ENCODE measurements at places on chromosomes 16 and 17.

DNA sequence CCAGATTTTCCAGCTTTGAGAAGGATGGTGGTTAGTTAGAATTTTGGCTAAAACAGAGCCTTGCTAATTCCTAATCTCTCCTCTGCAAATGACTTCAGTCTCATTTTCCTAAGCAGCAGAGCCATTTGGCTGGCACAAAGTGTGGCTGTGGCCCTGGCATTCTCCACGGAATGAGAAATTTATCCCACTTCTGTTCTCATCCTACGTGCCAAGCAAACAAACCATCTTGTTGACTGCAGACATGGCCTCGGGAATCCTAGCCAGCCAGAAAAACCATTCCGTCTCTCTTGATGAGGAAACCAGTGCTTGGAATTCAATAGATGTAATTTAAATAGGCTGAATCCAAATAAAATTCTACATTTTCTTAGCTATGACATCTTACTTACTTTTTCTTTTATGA is 34.1 kb upstream of the ELAC2 start:
- DNase-seq: no peak

- no peak for DNase-seq
Measured at GRCh38 chr16:84829168-84829965, 9.6 kb downstream of the CRISPLD2 start.

DNA sequence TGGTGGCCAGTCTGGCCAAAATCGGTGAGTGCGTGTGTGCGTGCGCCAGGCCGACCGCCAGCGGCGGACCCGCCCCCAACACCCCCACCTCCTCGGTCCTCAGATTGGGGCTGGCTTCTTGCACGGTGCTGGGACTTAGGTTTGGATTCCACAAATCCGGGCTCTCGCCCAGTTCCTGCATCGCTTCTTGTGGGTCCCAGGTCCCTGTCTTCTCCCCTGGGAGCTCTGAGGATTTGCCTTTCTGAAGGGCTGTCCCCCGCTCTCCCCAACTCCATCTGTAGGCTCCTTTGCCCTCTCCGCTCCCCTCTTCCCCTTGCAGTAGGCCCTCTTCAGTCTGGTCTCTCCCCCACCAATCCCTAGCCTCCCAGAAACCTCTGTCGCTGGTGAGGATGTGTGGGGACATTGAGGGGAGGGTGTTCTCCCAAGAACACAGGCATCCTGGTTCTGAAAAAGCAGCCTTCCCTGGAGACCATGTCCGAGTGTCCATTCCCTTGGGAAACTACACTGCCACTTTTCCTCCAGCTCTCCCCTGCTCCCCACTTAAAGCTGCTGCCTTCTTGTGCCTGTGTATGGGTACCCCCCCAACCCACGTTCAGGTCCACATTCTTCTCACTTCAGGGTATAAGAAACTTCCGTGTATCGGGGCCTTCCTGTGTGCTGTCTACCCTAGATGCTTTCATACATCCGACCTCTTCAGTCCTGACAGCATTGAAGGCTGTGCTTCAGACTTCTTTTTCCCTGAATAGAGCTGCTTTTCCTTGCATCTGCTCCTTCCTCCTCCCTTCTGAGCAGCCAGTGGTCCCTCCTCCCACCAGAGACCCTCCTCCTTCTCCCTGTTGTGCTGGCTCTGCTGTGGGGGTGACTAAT is 632 bp downstream of the SLC9A5 start:
- no peak for DNase-seq

DNA sequence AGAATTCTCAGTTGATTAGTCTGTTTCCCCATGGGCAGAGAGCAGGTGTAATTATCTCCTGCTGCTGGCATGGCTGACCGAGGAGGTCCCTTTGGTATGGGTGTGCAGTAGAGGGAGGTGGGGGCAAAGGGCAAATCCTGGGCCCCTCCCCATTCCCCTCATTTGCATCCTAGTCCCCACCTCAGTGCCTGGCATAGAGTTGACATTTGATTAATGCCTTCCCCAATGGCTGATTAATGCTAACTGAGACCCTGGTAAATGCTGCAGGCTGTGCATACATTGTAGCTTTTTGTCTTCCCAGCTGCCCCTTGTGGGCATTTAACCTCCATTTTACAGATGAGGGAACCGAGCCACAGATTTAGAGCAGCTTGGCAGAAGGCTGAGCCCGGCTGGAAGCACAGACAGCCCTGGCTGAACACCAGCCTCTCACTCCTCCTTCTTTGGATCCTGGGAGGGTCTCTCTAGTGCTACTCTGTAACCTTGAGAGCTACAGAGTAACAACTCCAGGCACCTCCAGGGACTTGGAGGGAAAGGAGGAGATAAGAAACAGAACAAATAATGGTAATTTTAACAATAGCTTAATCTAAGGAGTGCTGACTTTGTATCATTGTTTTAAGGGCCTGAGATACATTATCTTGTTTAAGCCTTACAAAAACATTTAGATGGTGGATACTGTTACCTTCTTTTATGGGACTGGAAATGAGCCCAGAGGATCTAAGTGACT is 5.1 kb downstream of the PLCG2 start:
- no peak for DNase-seq

GRCh38 chr17:78132084-78132676 is 1.6 kb downstream of the TMC8 start:
- no peak for DNase-seq

- no peak for DNase-seq
Measured at GRCh38 chr17:32958418-32958817, 30.5 kb downstream of the TMEM98 start.

GRCh38 chr17:64296246-64296645 is 33.2 kb upstream of the TEX2 start:
- DNase-seq: peak; percentile 62

DNA sequence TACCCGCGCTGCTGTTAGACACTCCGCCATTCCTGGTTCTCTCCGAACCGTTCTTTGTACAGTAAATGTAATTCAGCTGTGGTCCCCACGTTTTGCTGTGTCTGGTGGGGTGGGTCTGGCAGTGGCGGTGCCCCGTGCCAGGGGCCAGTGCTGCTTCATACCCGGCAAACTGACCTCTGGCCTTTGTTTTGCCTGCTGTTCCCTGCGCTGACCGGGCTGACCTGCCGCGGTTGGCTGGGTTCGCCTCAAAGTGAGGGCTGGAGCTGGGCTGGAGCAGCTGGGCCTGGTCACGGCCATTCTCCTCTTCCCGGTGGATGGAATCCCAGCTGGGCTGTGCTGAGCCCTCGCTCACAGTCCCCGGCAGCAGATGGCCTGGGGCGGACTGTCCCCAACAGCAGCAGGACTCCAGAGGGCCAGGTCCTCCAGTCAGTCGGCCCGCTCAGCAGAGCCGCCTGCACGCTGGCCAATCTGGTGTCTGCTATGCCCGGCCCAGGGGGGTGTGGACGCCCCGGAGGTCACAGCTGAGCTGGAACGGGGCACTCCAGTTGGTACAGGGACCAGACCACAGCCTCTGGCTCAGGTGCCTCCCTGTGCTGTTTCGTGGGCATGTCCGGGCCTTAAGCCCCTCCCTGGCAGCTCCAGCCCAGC is 1.5 kb upstream of the WFIKKN1 start:
- no peak for DNase-seq

DNA sequence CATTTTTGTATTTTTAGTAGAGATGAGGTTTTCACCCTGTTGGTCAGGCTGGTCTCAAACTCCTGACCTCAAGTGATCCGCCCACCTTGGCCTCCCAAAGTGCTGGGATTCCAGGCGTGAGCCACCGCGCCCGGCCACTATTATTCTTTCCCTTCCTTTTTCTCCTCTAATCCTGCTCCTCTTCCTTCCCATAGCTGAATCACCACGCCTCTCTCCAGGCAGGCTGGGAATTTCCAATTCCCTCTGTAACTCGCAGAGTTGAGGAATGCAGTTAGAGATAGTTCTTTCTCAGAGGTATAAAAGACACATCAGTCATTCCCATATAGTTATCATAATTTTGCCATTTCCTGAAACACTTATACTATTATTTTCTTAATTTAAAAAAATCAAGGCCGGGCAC is 11.2 kb downstream of the METTL16 start:
- no peak for DNase-seq

- no peak for DNase-seq
Measured at GRCh38 chr17:30832438-30833124, 815 bp downstream of the ATAD5 start.

GRCh38 chr17:44827863-44828262 is 2.2 kb downstream of the GJC1 start:
- no peak for DNase-seq

GRCh38 chr16:29790949-29791844 is 646 bp downstream of the KIF22 start:
- DNase-seq: no peak

GRCh38 chr17:32223703-32224102 is 41.9 kb upstream of the RHBDL3 start:
- no peak for DNase-seq

DNA sequence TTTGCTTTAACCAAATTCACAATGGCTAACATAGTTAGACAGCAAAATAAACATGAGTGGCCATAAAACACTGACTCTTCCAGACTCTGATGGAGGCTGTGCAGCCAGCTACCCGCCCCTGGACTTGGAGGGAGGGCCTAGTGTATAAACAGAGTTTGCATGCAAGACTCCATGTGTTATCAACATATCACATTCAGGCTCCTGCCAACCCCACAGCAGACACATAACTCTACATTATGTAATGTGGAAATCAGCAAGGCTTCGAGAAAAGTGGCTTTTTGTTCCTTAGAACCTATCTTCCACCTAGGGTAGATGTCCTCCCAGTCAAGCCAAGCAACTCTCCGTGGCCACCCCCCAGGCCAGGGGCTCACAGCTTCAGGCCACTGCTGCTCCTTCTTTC is 19.3 kb upstream of the SOX9 start:
- DNase-seq: no peak

GRCh38 chr16:22316411-22316811 is 19.2 kb downstream of the POLR3E start:
- no peak for DNase-seq

- no peak for DNase-seq
Measured at GRCh38 chr16:49839017-49839825, 16.7 kb downstream of the ZNF423 start.

DNA sequence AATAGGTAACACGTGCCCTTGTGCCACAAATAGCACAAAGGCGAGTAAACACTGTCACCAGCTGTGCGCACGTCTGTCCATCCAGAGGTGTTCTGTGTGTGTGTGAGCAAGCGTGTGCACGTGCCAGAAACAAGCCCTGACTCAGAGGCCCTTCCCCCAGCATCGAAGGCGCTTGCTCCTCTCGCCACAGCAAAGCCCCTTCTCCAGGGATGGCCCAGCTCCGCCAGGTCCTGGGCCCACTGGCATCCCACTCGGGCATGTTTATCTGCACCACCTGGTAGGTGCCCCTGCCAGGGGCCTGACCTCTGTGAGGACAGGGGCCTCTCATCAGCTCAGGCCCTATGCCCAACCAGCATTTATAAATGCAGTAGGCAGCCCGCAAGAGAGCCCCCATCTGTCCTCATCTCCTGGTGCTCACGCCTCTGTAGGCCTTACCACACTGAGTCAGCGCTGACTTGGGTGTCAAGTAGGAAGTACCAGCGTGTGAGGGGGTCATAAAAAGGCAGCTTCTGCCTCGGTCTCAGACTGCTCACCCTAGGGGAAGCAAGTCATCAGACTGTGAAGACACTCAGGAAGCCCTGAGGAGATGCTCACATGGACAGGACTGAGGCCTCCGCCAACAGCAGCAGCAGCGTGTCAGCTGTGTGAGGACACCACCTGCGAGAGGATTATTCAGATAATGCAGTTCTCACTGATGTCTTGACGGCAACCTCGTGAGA is 10.8 kb downstream of the TMEM235 start:
- no peak for DNase-seq

DNA sequence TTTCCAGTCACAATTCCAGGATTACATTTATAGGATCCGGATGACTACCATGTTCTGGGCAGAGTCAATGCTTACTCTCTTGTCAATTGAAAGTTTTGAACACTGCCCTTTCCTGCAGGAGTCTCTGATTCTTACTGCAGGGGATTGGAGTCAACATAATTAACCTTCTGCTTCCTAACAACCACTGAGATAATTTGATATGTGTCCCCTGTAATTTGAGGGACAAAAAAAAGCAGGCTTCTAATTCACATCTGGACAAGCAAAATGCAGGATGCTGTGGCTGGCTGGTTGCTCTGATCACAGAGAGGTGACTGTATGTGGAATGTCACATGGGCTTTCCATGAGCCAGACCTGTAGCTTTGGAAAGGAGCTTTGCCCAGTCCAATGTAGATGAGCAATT is 54.9 kb downstream of the PMP22 start:
- DNase-seq: no peak

- no peak for DNase-seq
Measured at GRCh38 chr16:76182041-76182635, 95.1 kb upstream of the CNTNAP4 start.

DNA sequence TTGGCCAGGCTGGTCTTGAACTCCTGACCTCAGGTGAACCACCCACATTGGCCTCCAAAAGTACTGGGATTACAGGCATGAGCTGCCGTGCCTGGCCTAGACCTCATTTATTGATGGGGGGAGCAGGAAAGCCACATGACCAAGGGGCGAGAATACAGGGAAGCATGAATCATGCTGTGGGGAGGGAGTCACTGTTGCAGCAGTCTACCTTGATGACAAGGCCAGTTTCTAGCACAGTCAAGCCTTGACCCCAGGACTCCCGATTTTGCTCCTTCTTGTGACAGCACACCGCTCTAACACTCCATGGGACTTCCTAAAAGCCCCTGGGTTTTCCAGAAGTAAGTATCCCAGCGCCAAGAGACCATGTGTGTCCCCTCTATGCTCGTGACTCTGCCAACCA is 42.9 kb upstream of the IRF8 start:
- DNase-seq: no peak

DNA sequence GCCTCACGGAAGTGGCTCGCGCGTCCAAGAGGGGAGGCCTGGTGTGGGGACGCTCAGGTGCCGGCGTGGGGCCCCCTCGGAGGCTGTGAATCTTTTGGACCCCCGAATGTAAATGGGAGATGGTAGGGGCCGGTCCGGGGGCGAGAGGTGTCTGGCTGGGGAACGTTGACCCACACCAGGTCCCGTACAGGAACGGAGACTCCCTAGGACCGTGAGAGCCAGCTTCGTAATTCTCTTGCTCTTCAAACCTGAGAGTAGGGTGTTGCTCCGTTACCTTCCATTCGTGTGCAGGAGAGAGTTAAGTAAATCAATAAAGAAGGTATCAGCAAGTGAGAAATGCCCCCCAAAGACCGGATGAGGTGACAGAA is 481 bp downstream of the LYRM1 start:
- DNase-seq: no peak

DNA sequence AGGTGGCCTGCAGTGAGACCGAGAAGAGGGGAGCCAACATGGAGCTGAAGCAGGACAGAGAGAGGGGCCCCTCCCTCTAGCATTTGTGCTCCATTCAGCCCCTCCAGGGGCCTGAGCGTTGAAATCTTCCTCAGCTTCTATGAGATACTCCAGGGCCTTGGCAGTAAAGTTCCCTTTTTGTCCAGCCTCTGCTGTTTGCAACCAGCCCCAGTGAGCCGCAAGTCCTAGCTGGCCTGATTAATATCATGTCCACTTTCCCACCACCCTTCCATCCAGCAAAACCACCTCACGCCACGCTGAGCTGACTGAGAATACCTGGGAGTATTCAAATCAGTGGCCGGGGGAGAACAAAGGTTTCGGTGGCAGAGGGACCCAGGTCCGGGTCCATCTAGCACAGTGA is 11.7 kb upstream of the RPH3AL start:
- no peak for DNase-seq

DNA sequence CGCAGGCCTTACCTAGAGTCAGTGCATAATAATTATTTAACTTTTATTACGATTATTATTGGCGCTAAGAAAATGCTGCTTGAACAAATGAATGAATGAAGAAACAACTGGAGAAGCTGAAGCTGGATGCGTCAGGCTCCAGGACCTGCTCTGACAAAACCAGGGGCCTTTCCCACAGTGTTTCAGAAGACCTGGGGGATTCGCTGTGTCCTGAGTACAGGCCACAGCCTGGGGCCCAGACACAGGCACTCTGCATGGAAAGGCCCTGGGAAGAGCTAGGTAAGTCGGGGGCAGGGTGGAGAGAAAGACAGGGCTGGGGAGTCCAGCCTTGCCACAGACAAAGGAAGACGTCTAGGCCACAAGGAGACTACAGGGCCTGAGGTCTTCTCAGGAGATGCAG is 226.1 kb downstream of the ZNF423 start:
- DNase-seq: no peak

All from smooth muscle cell of the brain vasculature (primary cell).